ENCODE measurements at places on chromosomes 5 and 9.

DNA sequence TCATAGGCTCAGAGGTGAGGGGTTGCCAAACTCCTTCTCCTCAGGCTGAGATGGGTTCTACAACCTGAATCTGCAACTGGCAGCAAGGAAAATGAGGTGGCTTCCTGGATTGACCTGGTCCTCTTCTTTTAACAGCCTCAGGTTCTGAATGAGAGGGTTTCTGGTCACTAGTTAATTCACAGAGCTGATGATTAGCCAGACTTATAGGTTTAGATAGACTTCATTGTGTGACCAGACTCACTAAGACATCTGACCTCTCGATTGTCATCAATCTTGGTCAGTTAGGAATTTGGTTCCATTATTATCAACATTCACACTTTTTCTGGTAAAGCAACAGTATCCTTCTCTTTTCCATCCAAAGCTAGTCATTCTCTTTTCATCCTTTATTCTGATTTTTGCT is 257.9 kb downstream of the PAPPA start:
- no peak for DNase-seq

DNA sequence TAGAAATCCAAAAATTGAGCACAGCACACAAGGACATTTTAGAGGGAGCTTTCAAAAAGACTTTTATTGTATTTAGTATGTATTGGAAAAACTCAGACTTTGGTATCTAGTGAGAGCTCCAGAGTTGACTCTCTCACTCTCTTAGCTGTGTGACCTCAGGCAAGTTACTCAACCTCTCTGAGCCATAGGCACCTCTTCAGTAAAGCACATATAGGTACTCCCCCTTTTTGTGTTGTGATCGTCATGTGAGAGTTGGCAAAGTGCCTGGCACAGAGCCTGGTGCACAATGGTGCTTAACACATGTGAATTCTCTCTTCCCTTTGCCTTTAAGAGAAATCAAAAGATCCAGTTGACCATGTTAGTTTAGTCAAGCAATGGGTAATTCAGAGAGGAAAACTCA is 186.2 kb downstream of the TMEM38B start:
- DNase-seq: no peak

DNA sequence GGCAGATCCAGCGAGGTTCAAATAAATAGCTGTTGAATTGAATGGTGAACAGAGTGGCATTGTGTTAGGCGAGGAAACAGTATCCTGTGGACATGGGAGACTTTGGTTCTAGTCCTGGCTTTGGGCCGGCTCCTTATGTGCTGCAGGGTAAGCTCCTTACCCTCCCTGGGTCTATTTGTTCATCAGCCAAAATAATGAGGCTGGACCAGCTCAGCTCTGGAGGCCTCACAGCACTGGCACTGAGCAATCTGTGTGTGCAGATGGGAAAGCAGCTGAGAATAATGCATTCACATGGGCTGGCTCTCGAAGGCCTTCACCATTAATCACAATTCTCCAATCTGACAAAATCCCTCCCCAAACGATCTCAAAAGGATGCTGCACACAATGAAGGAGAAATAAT is 81.9 kb downstream of the APBA1 start:
- no peak for DNase-seq

GRCh38 chr9:32344551-32345182 is 39.8 kb upstream of the ACO1 start:
- DNase-seq: no peak

DNA sequence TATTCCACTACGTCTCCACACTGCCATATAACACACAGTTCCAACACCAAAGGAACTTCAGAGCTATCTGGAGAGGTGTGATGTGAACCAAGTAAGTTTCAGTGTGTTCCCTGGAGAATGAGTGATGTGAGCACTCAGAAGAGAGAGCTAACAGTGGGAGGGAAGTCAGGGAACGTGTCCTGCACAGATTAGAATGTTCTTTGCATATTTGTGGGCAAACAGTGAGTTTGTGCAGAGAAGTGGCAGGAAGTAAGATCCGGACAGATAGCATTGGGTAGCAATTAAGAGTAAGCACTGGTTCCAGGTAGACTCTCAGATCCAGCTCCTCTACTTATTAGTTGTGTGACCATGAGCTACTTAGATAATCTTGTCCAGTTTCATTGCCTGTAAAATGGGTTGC is 206.4 kb downstream of the PDZD2 start:
- DNase-seq: no peak

GRCh38 chr9:107636571-107637381 is 147.2 kb upstream of the KLF4 start:
- no peak for DNase-seq

GRCh38 chr9:136881691-136882108 is 4.6 kb upstream of the TRAF2 start:
- no peak for DNase-seq

DNA sequence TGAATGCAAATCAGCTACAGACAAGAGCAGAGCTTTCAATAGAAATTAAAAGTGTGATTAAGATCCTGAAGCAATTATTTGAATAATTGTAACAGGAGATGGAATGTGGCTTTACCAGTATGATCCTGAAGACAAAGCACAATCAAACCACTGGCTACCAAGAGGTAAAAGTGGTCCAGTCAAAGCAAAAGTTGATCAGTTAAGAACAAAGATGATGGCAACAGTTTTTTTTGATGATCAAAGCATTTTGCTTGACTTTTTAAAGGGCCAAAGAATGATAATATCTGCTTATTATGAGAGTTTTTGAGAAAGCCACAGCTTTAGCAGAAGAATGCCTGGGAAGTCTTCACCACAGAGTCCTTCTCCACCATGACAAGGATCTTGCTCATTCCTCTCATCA is 409.2 kb downstream of the CSNK1G3 start:
- DNase-seq: no peak

- no peak for DNase-seq
These were observed 29.5 kb downstream of the TGFBI start for GRCh38 chr5:136058039-136058971.

DNA sequence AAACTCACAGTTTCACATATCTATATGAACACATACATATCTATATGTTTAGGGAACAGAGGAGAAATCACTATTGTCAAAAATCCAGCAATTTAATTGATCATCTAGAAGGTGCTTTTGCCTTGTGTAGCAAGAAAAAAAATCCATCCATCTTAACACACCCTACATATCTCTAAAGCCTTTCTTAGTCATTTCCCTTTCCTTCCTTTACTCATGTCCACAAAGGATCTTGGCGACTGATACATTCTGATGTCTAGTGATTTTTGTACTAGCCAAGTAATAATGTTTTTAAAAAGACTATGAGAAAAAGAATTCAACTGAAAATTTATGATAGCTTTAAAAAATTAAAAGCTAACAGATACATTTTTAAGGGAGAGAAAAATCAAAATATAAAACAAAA is 22.5 kb downstream of the ZDHHC21 start:
- no peak for DNase-seq

DNA sequence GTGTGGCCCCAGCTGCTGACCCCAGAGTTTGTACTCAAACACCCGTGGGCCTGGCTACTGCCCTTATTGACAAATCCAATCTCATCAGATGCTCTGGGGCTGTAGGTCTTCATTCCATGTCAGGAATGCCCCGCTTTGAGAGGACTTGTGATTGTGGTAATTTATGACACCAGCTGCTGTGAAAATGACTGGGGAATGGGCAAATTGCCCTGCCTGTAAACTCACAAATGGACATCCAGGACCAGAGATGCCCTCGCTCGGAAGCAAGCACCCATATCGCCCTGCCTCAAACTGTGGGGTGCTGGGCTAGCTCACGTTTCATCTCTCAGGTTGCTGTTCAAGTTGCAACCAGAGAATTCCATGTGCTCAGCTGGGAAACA is 225.9 kb upstream of the MAP3K1 start:
- no peak for DNase-seq

DNA sequence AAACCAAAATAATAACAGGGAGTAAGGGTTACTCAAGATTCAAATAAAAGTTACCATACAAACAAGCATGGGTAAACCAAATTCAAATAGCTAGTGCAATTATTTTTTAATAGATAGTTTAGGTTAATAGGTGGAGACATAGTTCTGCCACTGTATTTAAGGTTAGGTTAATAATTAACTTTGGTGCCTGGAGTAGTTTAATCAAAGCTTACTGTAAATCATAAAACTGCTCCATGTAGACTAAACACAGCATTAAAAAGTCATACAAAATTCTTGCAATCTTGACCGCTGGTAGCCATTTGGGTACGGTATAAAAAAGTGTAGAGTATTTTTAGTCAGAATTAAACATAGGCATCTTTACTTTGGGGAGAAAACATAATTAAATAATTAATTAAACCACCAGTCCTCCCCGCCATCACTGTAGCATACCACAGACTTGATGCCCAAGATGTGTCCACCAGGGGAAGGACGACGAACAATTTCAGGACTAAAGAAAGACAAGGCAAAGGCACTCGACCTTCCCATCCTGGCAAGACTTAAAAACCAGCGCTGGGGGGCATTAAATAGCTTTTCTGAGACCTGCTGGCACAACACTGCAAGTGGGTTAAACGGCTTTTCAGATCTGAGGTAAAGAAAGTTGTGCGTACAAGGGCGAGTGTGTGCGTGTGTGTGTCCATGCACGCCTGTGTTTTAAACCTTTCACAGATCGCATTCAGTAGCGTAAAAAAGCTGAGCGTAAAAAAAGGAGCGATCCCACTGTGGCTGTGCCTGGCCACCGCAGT is 2.9 kb downstream of the SEMA6A start:
- DNase-seq: no peak

- DNase-seq: no peak
These were observed 157.9 kb upstream of the FBN2 start for GRCh38 chr5:128695791-128696530.

DNA sequence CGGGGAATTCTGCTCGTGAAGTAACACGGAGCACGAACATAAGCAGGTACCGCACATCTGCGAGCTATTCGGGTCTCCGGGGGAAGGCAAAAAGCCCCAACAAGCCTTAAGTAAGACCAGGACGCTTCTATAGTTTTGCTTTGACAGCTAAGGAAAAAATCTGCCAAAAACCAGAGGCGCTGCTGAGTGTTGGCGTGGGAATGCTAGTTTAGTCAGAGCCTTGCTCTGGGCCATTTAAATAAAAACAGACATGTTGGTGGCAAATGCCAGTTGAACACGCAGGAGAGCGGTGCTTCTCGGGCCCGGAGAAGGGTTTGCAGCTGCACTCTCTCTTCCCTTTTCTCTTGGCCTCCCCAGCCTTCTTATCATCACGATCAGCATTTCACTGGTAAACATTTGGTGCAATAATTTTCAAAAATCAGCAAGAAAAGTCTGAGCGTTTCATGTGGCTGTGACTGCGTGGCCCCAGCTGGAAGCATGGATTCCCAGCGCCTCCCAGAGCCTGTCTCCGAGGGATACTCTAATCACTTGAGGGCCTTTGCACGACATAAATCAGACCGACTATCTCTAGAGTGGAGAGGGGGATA is 6.4 kb upstream of the NOTCH1 start:
- DNase-seq: no peak

DNA sequence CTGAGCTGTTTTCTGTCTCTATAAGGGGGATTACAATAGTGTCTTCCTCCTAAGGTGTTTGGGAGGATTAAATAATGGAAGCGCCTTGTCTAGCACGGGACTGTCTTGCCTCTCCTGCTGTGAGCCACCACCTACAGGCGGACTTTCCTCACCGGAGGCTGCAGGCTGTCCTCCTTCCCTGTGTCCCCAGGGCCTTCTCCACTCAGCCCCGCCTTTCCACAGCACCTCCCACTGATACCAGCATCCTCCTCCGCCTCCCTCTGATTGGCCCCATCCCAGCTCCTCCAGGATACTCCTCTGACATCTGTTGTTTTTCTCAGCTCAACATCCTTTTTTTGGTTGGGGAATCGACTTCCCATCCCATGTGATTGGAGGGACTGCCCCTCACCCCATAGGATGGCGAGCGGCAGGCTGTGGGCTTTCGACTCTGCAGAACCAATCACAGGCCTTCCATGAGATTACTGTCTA is 851 bp upstream of the ZDHHC12 start:
- peak; percentile 90 for DNase-seq

DNA sequence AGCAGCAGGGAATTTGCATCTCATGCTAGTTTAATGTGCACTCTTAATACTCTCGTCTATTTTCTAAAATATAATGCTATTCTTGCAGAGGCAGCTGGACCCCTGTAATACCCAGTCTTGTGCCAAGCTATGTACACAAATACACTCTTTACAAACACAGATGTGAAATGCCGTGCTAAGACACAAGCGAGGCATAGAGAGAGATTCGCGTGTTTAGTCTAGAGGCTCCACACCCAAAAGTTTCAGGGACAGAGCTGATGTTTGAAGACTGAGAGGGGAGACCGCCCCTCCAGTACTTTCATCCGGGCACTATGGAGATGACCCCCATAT is 1.2 kb downstream of the DPYSL3 start:
- DNase-seq: no peak

DNA sequence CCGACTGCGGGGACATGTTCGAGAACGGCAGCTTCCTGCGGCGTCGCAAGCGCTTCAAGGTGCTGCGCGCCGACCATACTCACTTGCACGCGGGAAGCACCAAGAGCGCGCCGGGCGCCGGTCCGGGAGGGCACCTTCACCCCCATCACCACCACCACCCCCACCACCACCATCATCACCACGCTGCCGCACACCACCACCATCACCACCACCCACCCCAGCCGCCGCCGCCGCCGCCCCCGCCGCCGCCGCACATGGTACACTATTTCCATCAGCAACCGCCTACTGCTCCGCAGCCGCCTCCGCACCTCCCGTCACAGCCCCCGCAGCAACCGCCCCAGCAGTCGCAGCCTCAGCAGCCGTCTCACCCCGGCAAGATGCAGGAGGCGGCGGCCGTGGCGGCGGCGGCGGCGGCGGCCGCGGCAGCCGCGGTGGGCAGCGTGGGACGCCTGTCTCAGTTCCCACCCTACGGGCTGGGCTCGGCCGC is 514 bp downstream of the FOXB2 start:
- no peak for DNase-seq
